ENCODE measurements at places on chromosomes 2 and 18.

GRCh38 chr2:189124175-189124574 lies 55.4 kb downstream of the COL5A2 start:
- no peak for DNase-seq

- no peak for DNase-seq
Observed at GRCh38 chr2:224038830-224039079, 331 bp downstream of the SERPINE2 start.

DNA sequence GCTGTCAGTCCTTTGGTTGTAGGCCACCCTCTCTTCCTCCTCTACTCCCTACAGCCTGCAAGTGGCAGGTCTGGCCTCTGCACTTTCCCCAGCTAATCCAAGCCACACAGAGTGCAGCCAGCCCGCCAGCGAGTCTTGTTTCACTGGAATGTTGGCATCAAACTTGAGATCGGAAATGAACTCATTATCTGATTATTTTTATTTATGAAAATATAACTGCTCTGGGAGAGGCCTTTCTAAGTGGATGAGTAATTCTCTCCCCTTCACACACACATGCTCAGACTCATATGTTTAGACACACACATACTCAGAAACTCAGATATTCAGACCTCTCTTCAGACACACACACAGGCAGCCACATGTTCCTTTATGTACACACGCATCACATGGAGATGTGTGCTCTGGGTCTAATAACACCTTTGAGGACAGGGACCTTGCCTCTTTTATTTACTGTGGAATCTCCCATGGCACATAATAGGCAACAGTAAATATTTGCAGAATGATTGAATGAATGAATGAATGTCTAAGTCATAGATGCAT lies 151.3 kb downstream of the ZFP36L2 start:
- peak; percentile 85 for DNase-seq

DNA sequence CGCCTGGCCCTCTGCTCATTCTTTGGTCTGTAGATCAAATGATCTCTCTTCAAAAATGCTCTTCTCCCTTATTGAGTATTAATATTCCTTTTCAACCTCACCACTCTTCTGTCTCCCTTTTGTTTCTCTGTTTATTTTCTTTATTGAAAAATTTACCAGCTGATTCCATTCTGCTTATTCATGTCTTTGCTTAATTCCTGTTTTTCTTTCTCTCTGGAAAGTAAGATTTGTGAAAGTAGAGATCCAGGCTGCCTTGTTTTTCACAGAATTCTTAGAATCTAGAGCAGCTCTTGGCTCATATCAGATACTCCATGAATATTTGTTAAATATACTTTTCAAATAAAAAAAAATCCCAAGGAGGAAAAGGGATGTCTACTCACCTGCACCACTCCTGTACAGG lies 157.0 kb downstream of the DOCK10 start:
- no peak for DNase-seq

DNA sequence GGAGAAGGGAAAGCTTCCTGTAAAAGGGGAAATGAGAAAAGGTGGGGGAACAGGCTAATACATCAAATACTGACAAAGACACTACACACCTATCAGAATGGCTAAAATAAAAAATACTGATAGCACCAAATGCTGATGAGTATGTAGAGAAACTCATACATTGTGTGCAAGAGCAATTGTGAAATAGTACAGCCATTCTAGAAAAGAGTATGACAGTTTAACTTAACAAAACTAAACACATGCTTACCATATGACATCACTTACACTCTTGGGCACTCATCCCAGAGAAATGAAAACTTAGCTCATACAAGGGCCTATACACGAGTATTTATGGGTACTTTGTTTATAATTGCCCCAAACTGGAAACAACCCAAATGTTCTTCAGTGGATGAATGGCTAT lies 53.4 kb downstream of the ZNF638 start:
- DNase-seq = peak; percentile 1

GRCh38 chr18:62245699-62246098 lies 58.6 kb downstream of the RELCH start:
- no peak for DNase-seq

- DNase-seq = no peak
Observed at GRCh38 chr2:20348542-20348941, 2.1 kb downstream of the PUM2 start.

- no peak for DNase-seq
Observed at GRCh38 chr2:112033600-112033999, 21.5 kb upstream of the TMEM87B start.
